Mesenchymal stem cell (in vitro differentiated cells and primary cell): ENCODE measurements at places on chromosomes 5 and 9.

- DNase-seq = no peak
These were observed 451.3 kb downstream of the SEMA5A start for GRCh38 chr5:9094582-9094981.

DNA sequence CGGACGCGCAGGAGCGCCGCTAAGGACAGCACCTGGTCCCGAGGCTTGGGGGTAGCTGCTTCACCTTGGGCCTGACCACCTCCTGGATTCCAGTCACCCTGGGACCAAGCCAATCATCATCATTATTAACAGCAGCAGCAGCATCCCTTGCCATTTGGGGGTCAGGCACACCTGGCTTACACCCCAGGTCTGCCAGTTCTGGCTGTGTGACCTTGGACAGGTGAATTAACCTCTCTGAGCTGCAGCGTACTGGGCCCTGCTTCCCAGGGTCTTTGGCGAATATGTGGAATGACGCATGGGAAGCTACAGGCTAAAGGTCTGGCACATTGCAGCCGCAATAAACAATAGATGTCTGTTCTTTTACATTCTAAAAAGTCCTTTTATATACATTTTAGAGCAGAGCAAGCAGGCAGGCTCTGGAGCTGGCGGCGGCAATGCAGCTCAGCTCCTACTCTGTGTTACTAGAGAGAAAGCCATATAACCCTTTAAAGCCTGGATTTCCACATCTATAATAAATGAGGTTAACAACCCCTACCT, 97.8 kb upstream of the CPLX2 start:
- DNase-seq = no peak

DNA sequence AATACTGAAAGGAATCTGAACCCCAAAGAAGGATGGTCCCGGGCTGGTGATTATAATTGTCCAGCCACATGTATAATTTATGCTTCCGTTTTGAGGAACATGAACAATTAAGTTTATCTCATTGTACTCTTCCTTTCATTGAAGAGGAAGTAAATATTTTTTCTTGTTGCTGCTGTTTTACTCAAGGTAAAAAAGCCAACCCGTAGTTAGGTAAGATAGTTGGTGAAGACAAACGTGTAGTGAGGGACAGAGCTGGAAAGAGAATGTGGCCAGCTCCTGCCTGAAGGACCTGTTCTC, 5.1 kb downstream of the RCL1 start:
- no peak for DNase-seq

DNA sequence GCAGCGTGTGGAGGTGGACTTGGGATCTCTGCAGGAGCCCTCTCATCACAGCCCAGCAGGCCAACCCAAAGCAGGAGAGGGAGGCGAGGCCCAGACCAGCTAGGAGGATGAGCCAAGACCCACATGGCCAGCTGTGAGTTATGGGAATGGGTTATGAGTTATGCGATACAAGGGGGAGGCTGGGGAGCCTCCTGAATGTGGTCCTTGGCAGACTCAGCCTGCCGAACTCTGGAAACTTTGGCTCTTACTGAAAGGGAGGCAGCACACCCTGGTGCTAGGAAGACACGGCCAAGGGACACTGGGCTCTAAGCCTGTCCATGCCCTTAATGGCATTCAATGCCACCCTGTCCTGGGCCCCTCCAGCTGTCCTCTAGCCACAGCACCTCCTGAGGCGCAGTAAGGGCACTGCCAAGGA, 7.7 kb upstream of the VAV2 start:
- no peak for DNase-seq

DNA sequence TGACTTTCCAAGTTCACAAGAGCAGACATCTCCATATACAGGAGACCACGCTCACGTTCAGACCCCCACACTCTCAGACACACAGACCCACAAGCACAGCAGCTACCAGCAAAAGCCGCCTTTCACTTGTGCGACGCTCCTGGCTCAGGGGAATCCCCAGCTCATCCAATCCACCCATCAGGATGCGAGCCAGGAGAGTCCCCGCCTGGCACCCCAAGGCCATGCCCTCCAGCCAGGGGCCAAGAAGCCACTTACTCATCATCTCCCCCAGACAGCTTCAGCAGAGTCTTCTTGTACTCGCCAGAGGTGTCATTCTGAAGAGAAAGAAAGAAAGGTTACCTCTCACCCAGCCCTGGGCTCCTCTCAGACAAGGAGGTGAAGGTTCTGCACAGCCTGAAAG, 29.7 kb downstream of the ANXA6 start:
- DNase-seq = no peak

GRCh38 chr9:93010704-93011103, 47.8 kb upstream of the SUSD3 start:
- no peak for DNase-seq
